ENCODE measurements at places on chromosomes 1 and 21.

DNA sequence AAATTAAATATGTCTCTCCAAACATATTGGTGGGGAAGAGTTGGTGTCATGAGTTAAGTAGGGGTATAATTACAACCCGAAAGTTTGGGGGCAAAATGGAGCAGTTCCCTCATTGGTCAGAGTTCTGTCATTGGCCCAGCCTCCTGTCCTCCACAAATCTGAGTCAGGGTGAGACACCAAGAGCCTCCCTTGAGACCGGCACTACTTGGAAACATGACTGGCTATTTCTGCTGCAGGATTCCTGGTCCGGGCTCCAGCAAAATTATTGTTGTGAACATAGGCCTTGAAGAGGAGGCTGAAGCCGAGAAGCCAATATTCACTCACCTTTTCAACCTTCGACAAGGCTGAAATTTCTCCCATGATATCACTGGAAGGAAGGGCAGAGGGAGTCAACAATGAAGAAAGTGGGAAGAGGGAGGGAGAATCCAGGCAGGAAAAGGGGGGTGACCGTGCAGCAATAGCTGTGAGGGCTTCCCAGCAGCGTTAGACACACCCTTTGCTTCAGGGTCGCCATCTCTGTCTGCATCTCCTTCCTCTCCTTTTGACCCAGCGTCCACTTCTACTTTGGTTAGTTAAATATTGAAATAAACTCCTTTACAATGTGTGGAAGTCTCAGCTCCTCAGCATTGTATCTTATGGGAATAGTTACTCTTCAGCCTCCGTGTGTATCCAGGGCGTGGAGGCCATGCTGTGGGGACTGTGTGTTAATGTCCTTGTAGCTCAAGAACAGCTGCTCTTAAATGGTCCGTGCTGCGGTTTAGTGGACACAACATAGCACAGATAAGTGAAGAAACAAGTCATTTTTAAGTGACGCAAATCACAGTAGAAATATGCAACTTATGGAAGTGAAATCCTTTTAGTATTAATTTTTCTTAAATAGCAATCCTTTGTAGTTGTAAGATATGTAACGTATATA, 307.4 kb downstream of the DISC1 start:
- DNase-seq: no peak

GRCh38 chr1:161944381-161944780, 79.3 kb downstream of the OLFML2B start:
- DNase-seq: no peak

GRCh38 chr1:212149566-212149965, 114.0 kb downstream of the DTL start:
- no peak for DNase-seq

DNA sequence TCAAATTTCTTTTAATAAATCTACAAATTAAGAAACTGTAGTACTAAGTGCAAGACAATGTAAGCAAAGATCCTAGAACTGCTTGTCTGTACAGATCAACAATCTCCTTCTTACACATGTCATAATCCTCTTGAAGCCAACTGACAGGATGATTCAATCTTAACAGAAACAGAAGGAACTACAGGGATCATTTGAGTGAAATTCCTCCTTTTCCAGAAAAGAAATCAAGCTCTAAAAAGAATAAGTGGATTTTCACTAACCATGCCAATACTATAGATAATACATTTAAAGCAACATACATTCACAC, 53.2 kb downstream of the RAB3GAP2 start:
- no peak for DNase-seq

- DNase-seq: no peak
Measured at GRCh38 chr1:222547944-222548671, at the start of gene HHIPL2. HHIPL2 (minus strand) TSS chr1:222548104; CDS start chr1:222548044, 60 bp downstream.

GRCh38 chr21:26801498-26801897, 43.7 kb downstream of the ADAMTS1 start:
- no peak for DNase-seq
